ENCODE measurements at places on chromosomes 5 and 9.

GRCh38 chr9:84212246-84212645, 128.3 kb downstream of the SLC28A3 start:
- no peak for DNase-seq

DNA sequence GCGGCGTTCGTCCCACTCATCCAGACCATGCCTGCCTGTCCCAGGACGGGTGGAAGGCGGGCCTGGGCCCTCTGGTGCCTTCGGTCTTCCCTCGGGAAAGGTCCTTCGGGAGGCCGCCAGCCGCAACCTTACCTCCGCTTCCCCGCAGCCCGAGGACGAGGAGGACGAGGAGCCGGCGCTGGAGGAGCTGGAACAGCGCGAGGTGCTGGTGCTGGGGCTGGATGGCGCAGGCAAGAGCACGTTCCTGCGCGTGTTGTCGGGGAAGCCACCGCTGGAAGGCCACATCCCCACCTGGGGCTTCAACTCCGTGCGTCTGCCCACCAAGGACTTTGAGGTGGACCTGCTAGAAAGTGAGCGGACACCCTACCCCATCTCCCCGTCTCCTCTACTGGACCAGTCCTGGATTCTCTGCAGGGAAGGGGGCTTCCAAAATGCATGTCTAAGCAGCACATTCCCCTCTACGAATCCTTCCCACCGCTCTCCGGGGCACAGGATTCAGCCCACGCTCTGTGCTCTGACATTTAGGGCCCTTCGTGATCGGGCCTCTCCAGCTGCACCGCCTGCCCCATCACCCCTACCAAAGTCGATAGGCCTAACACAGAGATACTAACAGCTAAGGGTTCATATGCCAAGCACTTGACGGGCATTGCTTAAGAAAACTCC, 1.1 kb downstream of the ARL10 start:
- no peak for DNase-seq

DNA sequence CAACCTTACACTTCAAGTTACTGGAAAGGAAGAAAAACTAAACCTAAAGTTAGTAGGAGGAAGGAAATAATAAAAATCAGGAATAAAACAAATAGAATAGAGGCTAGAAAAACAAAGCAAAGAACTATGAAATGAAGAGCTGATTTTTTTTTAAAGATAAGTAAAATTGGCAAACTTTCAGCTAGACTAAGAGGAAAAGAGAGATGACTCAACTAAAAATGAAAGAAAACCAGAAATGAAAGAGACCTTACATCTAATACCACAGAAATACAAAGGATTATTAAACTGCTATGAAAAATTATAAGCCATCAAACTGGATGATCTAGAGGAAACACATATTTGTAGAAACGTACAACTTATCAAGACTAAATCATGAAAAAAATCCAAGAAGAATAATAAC, 60.0 kb downstream of the PRRC1 start:
- DNase-seq = no peak

- DNase-seq = no peak
Measured at GRCh38 chr5:177303925-177304391, 359 bp downstream of the PRELID1 start.

DNA sequence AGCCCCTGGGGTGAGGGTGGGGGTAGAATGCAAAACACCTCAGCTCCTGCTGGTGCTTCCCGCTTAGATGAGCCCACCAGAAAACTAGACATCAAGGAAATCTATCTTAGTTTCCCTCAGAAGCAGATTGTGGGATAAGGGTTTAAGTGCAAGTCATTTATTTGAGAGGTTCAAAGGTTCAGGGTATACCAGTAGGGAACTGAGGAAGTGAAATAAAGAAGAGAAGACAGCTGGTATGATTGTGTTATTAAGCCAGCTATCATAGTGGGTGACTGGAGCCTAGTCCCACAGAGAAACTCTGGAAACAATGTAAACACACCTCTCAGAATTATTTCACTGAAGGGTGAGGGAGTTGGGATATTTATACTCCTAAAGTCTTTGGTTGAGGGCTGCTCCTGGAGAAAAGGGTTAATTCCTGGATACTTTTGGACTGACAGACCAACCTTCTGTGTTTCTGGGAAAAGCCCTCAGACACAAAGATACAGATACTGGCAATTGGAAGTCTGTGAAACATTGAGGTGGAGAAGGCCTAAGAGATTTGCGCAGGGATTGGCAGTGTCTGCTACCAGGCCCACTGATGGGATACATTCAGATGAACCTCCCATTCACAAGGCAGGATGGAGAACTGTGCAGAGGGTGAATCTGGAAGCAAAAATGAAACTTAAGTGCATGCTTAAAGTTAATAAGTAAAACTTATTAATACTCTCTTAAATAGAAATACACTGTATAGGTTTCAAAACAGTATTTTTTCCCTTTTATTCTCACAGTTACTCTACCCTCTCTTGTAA, 6.4 kb upstream of the DCTN4 start:
- no peak for DNase-seq

DNA sequence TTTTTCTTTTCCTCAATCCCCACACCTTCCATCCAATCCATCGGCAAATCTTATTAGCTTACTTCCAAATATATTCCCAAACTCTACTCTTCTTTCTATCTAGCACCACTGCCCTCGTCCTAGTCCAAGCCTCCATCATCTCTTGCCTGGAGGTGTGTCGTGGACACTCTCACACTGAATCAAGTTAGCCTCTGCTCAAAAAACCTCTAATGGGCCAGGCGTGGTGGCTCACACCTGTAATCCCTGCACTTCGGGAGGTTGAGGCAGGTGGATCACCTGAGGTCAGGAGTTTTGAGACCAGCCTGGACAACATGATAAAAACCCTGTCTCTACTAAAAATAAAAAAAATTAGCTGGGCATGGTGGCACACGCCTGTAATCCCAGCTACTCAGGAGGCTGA, 46.2 kb downstream of the PFDN1 start:
- no peak for DNase-seq

- no peak for DNase-seq
Measured at GRCh38 chr9:5586391-5586802, 42.5 kb upstream of the RIC1 start.

GRCh38 chr5:54607006-54607405, 89.4 kb downstream of the SNX18 start:
- no peak for DNase-seq

- DNase-seq = no peak
Measured at GRCh38 chr5:132764051-132764450, 13.0 kb downstream of the SEPTIN8 start.

- no peak for DNase-seq
Measured at GRCh38 chr5:106314221-106314824, 1356.4 kb downstream of the EFNA5 start.

DNA sequence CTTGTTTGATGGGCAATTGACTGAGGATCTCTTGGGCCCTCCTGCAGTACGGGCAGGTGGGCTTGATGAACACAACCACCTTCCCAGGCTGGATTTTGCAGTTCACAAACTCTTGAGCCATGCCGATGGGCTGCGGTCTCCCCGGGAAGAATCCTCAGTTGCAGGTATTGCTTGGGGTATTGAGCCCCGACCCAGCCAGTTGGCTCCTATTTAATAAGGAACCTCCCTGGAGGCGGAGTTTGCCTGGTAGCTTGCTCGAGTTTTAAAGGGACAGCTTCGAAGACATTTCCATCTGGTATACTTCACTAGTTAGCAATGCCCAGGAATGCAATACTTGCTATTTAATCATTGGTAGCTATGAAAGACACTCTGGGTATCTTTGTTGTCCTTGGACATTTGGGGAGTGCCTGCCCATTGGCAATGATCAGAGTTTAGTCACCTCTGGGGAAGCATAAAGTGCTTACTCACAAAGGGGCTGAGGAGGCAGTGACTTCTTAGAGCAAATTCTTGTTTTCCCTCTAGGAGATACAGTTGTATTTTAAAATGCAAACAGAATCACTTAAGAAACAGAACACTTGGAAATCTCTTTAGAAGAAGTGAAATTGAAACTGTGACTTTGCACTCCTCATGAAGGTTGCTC, at the start of gene GLRX:
Gene GLRX (minus strand): TSS at position 185 of the 640 bp plus-strand sequence. CDS start 64 bp downstream, at position 121.
- peak; percentile 78 for DNase-seq

DNA sequence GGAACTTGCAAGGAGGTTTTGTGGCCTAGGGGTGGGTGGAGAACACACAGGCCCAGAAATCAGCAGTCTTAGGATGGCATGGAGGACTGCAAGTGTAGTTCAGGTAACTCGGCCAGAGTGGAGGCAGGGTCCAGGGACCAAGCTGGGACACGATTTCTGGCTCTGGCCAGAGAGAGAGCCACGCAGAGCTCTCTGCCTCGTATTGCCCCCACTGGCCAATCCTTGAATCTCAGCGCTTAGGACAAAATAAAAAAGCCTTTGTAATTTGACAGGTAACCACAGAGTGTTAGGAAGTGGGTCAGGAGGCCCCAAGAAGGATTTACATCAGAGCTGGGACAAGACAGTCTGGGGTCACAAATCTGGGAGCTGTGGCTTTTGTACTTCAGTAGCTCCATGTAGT, 11.7 kb downstream of the MAP3K1 start:
- DNase-seq = peak; percentile 37

DNA sequence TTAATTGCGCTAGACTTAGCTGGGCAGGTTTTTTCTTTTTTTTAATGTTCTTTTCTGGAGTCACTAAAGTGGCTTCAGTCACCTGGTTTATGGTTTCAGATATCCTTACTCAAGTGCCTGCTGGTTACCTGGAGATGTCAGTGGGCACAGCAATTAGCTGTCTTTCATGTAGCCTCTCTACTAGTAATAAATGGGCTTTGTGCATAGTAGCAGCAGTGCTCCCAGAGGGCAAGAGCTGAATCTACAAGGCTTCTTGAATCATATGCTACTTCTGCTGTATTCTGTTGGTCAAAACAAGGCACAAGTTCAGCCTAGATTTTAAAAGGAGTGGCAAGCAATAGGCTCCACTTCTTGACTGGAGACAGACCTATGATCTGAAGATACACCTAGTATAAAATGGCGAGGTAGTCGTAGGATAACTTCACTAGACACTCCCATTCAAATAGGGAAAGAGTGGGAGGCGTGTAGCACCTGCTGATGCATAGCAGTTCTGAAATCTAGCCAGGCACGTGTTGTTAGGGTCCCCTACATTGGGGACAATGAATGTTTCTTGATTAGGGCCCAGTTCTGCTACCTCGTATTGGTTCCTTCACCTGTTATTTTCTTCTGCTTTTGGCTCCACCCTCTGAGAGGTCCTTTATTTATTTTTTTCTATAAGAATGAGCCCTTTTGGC, 7.0 kb downstream of the SCAMP1 start:
- DNase-seq = no peak

- peak; percentile 24 for DNase-seq
Measured at GRCh38 chr9:37528652-37529471, 43.1 kb downstream of the POLR1E start.

DNA sequence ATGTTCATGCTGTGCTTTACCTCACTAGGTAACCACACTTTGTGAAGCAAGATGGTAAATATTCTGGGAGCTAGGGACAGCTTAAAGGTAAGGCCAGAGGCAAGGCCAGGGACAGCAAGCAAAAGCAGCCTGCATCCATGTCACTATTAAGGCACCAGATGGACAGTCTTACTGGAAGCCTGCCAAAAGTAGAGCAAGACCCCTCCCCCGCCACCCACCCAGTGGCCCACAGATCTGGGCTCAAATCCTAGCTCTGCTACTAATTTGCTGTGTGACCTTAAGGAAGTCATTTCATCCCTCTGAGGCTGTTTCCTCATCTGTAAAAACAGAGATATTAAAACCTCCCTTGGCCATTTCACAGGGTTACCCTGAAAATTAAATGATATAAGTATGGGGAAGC, 13.2 kb upstream of the ERMP1 start:
- no peak for DNase-seq

- no peak for DNase-seq
Measured at GRCh38 chr5:118777189-118777736, 211.1 kb downstream of the DTWD2 start.

- no peak for DNase-seq
Measured at GRCh38 chr5:156716591-156717380, 133.3 kb upstream of the PPP1R2B start.

DNA sequence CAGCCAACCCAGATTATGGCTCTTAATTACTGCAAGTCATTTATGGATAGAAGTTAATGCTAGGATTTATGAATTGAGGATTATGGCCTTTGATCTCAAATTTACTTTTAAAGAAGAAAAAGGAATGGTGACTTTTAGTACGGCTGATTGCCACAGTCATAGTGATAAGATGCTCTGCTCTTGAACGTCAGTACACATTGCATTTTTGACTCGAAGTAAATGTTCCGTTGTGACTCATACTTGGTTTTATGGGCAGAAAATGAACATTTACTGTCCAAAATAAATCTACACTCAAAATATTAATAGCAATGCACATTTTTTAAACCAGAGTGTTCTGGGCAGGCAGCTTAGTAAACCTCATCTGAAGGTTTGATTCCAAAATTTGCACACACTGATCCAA, 830 bp downstream of the ADAMTSL1 start:
- no peak for DNase-seq

GRCh38 chr5:161966564-161966963, 101.0 kb upstream of the GABRG2 start:
- DNase-seq = peak; percentile 18

- no peak for DNase-seq
Measured at GRCh38 chr9:71916834-71917534, 5.5 kb downstream of the C9orf85 start.

DNA sequence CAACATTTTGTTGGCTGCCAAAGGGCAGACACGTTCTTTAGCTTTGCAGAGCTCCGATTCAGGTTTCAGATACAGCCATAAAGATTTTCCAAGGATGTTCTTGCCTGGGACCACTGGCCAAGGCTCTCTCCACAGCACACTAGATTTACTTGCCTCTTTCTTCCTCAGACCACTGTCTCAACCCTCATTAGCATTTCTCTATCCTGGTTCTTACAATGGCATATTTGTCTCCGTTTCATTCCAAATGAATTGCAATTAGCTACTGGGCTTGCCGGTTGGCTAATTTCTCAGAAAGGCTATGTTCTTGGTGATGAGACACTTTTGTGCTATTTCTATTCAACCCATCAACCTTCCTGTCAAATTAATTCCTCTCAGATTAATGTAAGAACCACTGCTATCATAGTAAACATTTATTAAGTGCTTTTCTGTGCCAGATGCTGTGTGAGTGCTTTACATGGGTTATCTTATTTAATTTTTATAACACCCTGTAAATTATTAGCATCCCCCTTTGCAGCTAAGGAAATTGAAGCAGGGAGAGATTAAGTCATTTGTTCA, 118.4 kb upstream of the NR3C1 start:
- no peak for DNase-seq

- no peak for DNase-seq
Measured at GRCh38 chr9:77679661-77680368, 31.7 kb upstream of the GNA14 start.

GRCh38 chr5:109786206-109786855, 96.6 kb downstream of the MAN2A1 start:
- DNase-seq = no peak

DNA sequence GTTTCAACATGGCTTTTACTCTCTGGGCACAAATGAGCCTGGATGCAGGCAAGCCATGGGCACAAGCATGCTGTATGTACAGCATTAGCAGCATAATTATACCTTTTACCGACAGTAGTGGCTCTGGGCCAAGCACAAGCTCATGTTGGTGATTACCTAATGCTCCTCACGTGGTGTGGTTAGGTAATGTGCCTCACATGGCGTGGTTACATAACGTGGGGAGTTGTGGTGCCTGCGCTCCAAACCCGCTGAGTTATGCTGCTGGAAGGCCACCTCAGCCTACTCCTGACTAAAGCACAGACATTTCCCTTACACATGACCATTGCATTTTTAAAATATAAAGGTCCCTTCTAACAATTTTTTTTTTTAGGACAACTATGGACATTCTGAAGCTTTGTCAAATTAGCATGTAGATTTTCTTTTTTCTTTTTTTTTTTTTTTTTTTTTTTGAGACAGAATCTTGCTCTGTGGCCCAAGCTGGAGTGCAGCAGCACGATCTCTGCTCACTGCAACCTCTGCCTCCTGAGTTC, 794.0 kb downstream of the EFNA5 start:
- no peak for DNase-seq

Measured in urothelium cell line (cell line).